ENCODE measurements at places on chromosomes 6 and 20.
A peak's percentile ranks its signal among the peaks of the same experiment; 100 is the strongest.

DNA sequence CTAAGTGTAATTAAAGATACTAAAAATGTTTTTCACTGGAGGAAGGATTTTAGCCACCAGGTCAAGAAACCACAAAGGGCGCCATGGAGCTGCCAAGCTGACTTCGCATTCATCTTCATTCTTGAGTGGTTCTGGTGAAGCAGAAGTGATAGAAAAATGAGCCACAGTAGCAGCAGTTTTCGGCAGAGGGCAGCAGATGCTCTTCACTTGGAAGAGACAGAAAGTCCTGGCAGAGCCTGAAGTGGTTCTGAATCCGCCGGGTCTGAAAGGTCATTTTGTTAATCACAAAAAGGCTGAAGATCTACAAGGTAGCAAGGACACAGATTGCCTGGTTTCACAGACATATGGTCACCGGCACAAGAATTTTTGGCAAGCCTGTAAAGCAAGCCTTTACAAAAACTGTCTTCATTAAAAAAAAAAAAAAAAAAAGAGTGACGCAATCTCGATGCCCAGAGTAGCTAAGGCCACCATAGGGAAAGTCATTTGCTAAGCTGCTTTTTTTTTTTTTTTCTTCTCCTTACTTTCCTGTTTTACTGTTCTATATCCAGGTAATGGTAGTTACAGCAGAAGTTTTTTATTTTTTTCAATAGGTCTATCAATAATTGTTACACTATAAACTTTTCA is 345.1 kb upstream of the AGPAT4 start:
- peak; percentile 87 for DNase-seq

- no peak for DNase-seq
Measured at GRCh38 chr6:144932621-144933020, 647.5 kb downstream of the UTRN start.

GRCh38 chr6:93749930-93750329 is 330.6 kb upstream of the EPHA7 start:
- no peak for DNase-seq

GRCh38 chr6:107083921-107084320 is 31.4 kb downstream of the BEND3 start:
- DNase-seq = no peak

GRCh38 chr20:8232332-8232731 is 100.3 kb downstream of the PLCB1 start:
- DNase-seq = no peak

GRCh38 chr6:149220882-149221773 is 96.4 kb upstream of the TAB2 start:
- no peak for DNase-seq

GRCh38 chr20:24648481-24648880 is 179.1 kb downstream of the SYNDIG1 start:
- peak; percentile 42 for DNase-seq

GRCh38 chr6:165819394-165819793 is 156.4 kb upstream of the PDE10A start:
- DNase-seq = no peak

- no peak for DNase-seq
Measured at GRCh38 chr20:1674361-1674760, 16.8 kb upstream of the SIRPG start.
